ENCODE measurements at places on chromosomes 2 and 18.

GRCh38 chr2:18740474-18740881 lies 151.1 kb upstream of the NT5C1B start:
- DNase-seq = no peak

DNA sequence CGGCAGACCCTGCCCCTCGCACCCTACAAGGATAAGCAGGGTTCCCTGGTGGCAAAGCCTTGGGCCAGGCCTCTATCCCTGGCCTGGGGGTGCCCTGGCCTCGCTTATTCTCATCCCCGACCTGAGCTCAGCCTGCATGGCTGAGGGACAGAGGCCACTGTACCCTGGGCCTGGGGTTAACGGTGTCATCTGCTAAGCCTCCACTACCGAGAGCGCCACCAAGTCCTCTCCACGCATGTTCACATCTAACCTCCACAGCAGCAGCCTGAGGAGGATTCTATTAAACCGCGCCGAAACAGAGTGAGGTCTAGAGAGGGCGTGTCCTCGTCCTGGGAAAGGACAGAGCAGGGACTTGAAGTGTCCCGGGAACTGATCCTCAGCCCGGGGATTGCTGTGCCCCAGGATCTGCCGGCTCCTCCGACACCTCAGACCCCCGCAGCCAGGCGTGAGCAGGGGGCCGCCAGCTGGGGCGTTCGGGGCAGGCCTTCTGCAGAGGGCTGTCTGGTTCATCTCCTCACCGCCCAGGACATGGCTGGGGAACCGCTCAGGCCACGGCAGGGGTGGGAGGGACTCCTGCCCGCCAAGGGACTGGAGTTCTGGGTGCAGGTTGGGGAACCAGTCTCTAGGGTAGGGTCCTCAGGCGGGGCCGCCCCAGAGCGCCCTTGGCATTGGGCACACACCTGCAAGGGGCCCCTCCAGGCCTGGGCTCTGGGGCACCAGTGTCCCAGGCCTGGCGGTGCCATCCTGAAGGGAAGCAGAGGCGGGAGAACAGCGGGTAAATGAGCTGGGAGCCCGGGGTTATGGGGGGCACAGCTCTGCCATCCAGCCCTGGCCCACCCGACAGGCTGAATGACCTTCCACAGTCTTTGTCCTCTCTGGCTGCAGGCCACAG lies 68.0 kb upstream of the SMAD7 start:
- no peak for DNase-seq

- no peak for DNase-seq
Measured at GRCh38 chr18:64592246-64592645, 443.4 kb upstream of the LINC00305 start.

DNA sequence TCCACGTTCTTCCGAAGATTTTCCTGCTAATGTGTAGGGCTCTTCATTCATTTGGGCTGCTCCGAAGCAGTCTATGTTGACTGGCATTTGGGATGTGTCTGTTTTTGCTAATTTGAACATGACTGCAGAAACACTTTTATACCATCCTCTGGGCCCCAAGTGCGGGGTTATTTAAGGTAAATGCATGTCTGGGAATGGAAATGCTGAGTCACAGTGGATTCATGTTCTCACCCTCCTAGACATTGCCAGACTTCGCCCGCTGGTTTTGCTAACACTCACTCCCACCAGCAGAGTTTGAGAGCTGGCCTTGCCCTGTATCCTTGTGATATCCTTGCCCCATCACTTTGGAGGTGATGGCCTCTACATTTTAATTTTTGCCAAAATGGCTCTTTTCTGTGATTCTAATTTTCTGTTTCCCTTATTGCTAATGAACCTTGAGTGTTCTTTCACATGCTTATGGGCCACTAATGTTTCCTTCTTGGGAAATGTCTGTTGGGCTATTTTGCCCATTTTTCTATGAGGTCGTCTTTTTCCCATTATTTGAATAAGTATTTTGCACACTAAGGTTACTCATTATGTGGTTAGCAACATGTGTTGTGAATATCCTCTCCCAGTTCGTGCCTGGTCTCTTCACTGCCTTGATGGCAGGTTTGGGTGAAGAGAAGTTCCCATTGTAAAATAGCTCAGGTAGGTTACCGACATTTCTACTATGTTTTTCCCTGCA lies 204.1 kb downstream of the GLI2 start:
- DNase-seq = no peak

GRCh38 chr2:207163053-207163755 lies 2.5 kb downstream of the KLF7 start:
- DNase-seq = no peak

- DNase-seq = no peak
Measured at GRCh38 chr18:22710673-22711191, 222.4 kb upstream of the RBBP8 start.

DNA sequence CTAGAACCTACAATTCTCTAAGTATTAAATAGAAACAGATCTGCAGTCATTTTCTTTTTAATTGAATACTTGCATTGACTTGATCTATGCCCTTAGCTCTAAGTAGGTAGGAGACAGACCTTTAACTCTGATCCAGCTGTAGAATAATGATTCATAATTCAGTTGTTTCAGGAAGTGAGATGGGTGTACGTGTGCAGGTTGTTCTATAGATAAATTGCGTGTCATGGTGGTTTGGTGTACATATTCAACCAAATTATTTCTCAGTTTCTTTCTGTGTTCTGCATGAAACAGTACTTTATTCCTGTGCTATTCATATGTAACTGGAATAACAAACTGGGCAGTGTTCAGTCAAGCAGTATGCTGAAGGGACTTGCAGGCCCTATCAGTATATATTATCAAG lies 34.3 kb upstream of the CD226 start:
- DNase-seq = no peak

DNA sequence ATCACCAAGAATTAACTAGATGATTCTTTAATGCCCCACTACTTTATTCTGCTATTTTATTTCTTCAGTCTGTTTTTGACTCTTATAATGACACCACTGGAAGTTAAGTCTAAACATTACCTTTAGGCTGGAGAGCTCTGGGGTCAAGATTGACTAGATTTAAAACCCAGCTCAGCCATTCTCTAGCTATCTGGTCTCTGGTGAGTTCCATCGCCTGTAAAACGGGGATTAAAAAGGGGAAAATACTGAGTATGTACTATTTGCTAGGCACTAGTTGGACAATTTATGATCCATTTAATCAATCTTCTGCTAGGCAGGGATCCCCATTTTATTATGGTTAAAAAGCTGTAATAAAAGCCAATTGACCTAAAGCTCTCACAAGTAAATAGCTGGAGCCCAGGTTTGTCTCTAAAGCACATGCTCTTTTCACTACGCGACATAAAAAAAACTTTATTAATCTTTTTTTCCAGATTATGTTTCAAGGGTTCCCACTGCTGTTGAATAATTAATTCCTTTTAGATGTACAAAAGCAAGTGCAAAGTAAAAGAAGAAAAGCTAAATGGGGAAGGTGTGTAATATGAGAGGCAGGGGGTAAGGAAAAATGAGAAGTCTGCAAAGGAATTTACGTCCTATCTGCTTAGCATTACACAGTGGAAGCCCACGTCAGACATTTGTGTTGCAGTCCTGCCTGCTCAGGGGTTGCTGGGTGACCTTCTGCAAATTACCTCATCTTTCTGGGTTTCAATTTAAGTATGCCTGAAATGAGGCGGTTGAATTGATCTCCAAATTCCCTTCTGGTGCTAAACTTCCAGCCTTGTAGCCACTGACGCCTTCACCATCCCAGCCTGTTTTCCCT lies 918 bp upstream of the NABP1 start:
- no peak for DNase-seq

GRCh38 chr18:57683470-57683869 lies 61.8 kb upstream of the NARS1 start:
- DNase-seq = no peak

DNA sequence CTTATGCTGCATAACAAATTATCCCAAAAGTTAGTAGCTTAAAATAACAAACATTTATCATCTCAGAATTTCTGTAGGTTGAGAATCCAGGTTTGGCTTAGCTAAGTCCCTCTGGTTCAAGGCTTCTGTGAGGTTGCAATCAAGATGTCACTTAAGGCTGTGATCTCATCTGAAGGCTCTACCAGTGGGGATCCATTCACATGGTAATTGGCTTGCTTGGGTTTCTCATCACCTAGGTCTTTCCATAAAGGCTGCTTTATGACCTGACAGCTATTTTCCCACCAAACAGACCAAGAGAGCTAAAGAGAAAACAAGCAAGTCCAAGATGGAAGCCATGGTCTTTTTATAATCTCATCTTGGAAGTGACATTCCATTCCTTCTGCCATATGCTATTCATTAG lies 137.3 kb downstream of the DTNA start:
- no peak for DNase-seq

All from amygdala (tissue), 56 donors.